CD4-positive, alpha-beta T cell treated with Interferon gamma for 1 hour (primary cell): ENCODE measurements at places on chromosomes 12 and 14.

DNA sequence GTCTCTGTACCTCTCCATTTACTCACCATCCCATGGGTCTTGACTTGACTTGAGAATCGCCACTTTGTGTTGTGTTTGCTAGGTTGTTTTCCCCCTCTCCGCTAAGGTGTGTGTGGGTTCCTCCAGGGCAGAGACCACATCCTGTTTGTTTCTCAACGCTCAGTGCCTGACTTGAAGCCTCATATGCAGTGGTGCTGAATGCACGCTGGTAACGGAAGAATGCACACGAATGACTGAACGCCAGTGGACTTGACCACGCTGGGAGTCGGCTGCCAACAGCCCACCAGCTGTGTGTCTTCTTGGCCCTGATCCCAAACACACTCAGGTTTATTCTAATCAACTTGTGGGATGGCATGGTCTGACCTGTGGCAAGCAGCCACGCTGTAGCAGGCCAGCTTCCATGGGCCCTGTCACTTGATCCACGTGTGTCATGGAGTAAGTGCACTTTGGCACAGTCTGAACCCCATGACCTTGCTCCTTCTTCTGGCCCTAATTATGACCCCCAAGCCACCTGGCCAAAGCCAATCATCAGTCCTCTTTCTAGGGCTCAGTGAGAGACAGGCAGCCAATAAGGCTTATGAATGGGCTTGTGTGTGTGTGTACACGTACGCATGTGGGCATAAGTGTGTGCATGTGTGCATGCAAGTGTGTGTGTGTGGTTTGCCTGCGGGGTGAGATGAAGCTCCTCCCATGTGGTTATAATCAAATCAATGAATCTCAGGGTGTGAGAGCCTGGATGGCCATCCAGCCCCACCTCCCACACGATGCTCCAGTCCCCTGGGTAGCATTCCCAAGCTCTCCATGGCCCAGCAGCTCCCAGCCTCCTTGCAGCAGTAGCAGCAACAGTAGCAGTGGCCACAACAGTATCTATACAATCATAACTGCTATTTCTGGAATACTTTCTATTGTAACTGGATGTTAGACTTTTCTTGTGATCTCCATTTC, 6.4 kb upstream of the TC2N start:
- DNase-seq: peak; percentile 78

DNA sequence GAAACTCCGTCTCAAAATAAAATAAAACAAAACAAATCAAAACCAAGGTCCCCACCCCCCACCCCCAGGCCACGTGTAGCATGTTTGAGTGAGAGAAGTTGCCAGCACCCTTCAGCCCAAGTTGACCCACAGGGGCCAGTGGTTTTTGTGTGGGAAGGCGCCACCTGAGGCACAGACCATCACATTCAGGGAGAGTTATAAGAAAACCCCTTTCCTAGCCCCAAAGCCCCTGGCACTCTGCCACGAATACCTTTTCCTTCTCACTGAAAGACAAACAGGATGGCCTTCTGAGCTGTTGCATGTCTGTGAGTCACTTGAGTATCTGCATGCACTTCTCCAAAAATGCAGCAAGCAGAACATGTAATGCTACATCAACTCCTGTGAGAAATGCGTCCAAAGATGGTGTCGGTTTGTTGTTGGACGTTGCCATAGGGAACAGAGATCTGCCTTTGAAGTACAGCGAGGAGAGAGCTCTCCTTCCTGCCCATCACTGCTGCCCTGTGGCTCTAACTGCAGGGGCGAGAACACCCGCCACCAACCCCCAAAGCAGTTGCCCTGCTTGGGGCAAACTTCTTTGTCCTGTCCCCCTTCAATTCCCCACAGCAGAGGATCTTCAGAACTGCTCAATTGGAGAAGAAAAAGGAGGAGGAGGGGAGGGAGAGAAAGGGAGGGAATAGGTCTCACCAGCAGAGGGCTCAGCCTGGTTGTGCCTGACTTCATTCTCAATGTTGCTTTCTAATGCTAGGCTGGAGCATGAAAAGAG, 2.7 kb upstream of the TRAF3 start:
- DNase-seq: peak; percentile 74

- DNase-seq: no peak
Observed at GRCh38 chr12:119868992-119869391, 8.1 kb downstream of the CIT start.

DNA sequence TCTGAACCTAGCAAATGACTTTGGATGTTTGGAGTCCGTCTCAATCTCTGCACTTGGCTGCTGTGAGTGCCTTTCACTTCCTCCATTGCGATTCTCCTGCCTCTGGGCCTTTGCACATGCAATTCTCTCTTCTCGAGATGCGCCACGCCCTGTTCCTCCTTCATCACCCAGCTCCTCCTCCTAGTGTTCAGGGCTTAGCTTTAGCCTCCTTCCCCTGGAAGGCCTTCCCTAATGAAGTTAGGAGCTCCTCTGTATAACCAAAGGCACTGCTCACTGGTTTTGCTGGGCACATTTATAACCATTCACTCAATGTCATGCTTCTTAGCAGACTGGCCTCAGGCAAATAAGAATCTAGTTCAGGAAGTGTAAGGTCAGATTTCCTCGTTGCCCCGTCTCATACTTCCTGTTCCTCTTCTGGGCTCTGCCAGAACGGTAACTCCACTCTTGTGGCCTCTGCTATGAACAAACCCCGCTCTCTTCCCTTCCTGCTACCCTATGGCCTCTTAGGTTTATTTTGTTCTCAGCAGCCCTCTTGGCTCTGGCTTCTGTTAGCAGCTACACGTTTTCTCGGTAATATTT, 171.4 kb downstream of the CRADD start:
- peak; percentile 54 for DNase-seq

- no peak for DNase-seq
Observed at GRCh38 chr14:104209985-104210816, 71.8 kb downstream of the KIF26A start.

- peak; percentile 39 for DNase-seq
Observed at GRCh38 chr12:28222081-28222700, 31.9 kb downstream of the CCDC91 start.

- DNase-seq: no peak
Observed at GRCh38 chr12:107221913-107222312, 128.6 kb upstream of the CRY1 start.

DNA sequence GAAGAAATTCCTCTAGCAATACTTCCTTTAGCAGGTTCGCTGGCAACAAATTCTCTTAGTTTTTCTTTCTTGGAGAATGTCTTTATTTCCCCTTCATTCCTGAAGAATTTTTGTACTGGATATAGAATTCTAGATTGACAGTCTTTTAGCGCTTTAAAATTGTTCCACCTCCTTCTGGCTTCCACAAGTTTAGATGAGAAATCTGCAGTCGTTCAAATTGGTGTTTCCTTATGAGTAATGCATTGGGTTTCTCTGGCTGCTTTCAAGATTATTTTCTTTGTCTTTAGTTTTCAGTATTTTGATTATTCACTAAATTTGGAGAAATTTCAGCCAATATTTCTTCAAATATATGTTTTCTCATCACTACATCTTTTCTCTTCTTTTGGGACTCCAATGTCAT, 33.3 kb upstream of the FGF6 start:
- no peak for DNase-seq

- peak; percentile 52 for DNase-seq
Observed at GRCh38 chr14:64708148-64709004, 4.2 kb downstream of the PLEKHG3 start.

DNA sequence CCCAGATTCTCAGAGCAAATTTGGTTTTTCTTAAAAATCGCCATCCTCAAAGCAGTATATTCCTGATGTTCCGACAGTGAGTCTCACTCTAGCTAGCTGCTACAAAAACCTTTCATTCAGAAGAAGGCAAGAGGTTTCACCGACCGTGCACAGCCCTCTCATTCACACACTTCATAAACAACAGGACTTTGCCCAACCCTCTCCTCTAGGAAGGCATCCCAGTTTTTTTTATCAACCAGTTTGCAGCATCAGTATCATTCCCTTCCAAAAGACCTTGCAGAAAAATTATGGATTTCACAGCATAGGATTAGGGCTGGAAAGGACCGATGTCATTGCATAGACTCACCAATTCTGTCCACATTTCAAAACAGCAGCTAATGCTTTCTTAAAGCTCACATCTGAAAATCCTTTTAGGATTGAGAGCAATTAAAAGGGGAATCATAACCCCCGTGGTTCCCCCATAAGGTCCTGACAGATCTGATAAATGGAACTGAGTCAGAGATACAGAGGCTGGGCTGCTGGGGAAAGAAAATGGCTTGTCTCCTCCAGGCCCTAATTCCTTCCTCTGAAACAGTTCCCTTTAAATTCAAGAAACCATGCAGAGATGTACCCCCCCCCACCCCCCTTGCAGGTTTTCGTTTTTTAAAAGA, 597 bp downstream of the SVOP start:
- no peak for DNase-seq

GRCh38 chr14:70964492-70964891, 57.2 kb downstream of the PCNX1 start:
- DNase-seq: no peak

GRCh38 chr12:21155522-21156351, 24.7 kb downstream of the SLCO1B1 start:
- no peak for DNase-seq
